Left lung (tissue), 14 donors: ENCODE measurements at places on chromosomes 7 and 10. TPM values are rescaled to one million over a fixed set of nuclear protein-coding genes. Genes with fewer than 3 reads are reported as not detected.
A peak's percentile ranks its signal among the peaks of the same experiment; 100 is the strongest.

- no peak overlapping the region for H3K4me3 ChIP-seq
- no peaks in the 10 kb centered on the region for H3K27me3 ChIP-seq
- H3K27ac ChIP-seq, result no peak overlapping the region
- DNase-seq, result no peak
Measured at GRCh38 chr10:90066435-90066834, 365.0 kb downstream of the KIF20B start.

DNA sequence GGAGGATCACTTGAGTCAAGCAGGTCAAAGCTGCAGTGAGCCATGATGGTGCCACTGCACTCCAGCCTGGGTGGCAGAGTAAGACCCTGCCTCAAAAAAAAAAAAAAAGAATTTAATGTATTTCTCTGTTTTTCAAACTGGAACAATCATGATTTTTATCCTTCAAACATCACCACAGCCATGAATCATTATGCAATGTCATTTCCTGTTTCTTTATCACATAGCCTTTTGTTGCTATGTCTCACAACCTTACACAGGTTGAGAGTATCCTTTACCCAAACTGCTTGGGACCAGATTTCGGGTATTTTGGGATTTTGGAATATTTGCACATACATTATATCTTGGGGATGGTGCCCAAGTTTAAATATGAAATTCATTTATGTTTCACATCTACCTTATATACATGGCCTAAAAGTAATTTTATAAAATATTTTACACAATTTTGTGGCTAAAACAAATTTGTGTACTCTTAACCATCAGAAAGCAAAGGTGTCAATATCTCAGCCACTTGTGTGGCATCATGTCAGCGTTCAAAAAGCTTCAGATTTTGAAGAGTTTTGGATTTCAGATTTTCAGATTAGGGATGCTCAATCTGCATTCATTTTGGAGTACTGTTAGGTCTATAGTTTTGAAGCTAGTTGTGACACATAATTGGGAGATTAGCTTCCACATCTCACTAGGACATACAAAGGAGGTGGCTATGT lies 8.2 kb downstream of the NT5C3A start:
- H3K4me3 ChIP-seq, result no peak overlapping the region
- no peaks in the 10 kb centered on the region for H3K27me3 ChIP-seq
- no peak overlapping the region for H3K27ac ChIP-seq
- H3K36me3 ChIP-seq, result no peaks in the 10 kb centered on the region

Gene FZD1
- total RNA-seq, result 20.0 TPM

- no peaks in the 10 kb centered on the region for H3K36me3 ChIP-seq
- H3K27me3 ChIP-seq, result no peaks in the 10 kb centered on the region
- no peaks in the 10 kb centered on the region for H3K4me1 ChIP-seq
- DNase-seq, result no peak
- H3K27ac ChIP-seq, result no peak overlapping the region
Measured at GRCh38 chr10:94219829-94220228, 142.9 kb downstream of the NOC3L start.

DNA sequence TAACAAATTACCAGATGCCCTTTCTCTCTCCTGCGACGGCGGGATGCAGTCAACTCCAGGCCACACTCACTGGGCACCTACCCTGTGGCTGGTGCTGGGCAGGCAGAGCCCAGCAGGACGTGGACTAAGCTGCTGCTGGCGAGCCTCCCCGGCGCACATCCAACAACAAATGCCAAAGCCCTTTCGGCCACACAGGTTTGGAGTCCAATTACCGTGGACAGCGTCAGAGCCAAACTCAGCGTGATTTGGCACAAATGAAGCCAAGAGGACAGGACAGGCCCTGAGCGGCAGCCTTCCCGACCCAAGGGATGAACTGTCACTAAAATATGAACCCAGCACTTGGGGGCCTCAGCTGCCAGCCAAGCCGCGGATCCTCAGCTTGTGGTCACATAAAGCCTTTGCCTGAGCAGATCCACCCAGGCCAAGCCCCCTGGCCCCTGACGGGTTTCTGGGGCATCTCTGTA lies 28.4 kb downstream of the DAGLB start:
- H3K4me3 ChIP-seq, result no peak overlapping the region
- DNase-seq, result no peak
- H3K36me3 ChIP-seq, result no peaks in the 10 kb centered on the region
- H3K27me3 ChIP-seq, result no peaks in the 10 kb centered on the region

DNA sequence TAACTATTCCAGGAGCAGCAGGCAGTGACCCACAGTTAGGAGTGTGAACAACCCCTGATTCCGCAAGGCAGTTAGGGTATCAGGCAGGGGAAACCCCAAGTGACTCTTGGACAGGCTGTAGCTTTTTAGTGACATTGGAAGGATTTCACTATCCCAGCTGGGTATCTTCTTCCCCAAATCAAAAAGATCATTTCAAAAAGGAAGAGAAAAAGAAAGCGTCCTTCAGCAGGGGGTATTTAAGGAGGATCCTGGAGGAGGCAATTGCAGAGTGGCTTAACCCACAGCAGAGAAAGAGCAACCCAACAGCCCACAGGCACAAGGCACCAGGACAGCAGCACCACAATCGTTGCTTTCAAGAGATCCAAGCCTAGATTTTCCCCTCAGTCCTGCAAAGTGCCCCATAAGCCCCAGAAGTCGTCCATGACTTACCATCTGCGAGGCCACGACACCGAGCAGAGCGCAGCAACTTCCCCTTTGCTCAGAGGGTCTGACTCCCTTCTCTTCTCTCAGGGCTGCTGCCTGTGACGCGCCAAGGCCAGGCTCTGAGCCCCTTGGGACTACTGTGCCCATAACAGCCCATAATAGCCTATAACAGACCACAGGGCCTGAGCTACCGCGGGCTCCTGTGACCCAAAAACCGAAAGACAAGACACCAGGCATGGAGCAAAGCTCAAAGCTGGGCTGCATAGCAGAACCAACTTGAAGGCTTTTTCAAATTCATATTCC lies 19.8 kb downstream of the PIK3AP1 start:
- H3K4me1 ChIP-seq, result no peaks in the 10 kb centered on the region
- H3K27me3 ChIP-seq, result no peaks in the 10 kb centered on the region
- peak; percentile 85 for DNase-seq
- H3K36me3 ChIP-seq, result no peaks in the 10 kb centered on the region
- H3K4me3 ChIP-seq, result no peak overlapping the region

Gene CALN1
- not detected for total RNA-seq

- no peaks in the 10 kb centered on the region for H3K36me3 ChIP-seq
- H3K4me1 ChIP-seq, result no peaks in the 10 kb centered on the region
- no peak overlapping the region for H3K4me3 ChIP-seq
- DNase-seq, result no peak
- no peaks in the 10 kb centered on the region for H3K27me3 ChIP-seq
Measured at GRCh38 chr7:121107923-121108498, 119.5 kb downstream of the CPED1 start.

DNA sequence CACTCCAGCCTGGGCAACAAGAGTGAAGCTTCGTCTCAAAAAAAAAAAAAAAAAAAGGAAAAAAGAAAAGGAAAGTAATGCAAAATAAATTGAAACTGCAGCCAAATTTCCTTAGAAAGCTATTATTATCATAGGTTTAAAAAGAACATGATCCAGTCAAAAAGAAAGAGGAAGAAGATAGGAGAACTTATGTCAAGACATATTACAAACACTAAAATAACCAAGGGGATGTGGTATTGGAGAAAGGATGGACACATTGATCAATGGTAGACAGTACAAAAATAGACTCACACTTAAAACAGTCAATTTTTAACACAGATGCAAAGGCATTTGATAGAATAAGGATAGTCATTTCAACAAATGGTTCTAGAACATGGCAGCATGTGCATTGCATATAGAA lies 27.3 kb upstream of the PFKP start:
- DNase-seq, result no peak
- no peak overlapping the region for H3K27ac ChIP-seq
- H3K4me1 ChIP-seq, result no peaks in the 10 kb centered on the region
- H3K36me3 ChIP-seq, result no peaks in the 10 kb centered on the region
- H3K4me3 ChIP-seq, result no peak overlapping the region

DNA sequence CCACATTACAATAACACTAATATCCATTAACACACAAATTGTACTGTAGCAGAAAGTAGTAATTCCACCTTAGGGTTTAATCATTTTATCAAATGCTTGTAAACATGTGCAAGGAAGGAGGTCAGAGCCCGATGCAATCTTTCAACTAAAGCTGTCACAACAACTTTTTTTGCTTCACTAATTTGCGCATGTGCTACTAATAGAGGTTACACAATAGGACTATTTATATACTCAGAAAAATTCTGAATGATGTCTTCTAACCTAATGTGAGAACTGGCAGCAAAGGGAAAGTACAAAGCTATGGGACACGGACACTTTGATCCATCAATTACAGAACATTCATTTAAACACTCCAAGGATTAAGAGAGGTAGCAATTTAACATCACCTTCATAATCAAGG lies 244.4 kb downstream of the CHCHD3 start:
- H3K4me1 ChIP-seq, result no peaks in the 10 kb centered on the region
- H3K27me3 ChIP-seq, result no peaks in the 10 kb centered on the region
- no peak for DNase-seq
- H3K36me3 ChIP-seq, result peaks cover 5% of the 10 kb centered on the region
- no peak overlapping the region for H3K4me3 ChIP-seq

Gene CALML3
- total RNA-seq, result not detected

DNA sequence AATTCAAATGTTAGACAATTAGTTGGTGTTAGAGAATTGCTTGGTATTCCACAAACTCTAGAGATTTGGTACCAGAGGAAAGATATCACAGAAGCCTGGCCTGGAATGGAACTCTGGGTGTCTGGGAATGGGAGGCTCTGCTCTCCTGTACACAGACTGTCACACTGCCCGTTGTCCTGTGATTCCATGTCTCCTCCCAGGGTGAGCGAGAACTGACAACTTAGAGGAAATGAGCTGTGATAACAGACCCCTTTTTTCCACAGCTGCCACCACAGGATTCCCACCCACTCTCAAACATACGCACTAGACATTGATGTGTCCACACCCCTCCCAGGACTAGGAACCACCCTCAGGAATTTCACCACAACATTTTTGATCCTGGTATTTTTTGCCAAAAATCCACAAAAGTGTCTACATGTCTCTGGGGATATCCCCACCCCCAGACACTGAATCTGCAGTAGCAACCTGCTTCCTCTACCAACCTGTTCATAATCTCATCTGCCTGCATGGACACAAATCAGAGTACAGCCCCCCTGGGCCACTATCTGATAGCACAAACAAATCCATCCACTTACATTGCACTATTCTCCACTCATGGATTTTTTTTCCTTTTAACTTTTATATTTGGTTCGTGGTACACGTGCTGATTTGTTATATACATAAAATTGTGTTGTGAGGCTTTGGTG lies 4.7 kb downstream of the ZNF273 start:
- H3K4me3 ChIP-seq, result no peak overlapping the region
- H3K27me3 ChIP-seq, result no peaks in the 10 kb centered on the region
- H3K36me3 ChIP-seq, result no peaks in the 10 kb centered on the region
- DNase-seq, result no peak
- peaks cover 20% of the 10 kb centered on the region for H3K4me1 ChIP-seq

Gene FAM200A
- total RNA-seq, result 4.1 TPM

GRCh38 chr10:87931836-87932230 lies 68.4 kb downstream of the PTEN start:
- no peak overlapping the region for H3K27ac ChIP-seq
- H3K36me3 ChIP-seq, result no peaks in the 10 kb centered on the region
- no peak overlapping the region for H3K4me3 ChIP-seq

GRCh38 chr7:143203386-143203785 lies 18.5 kb upstream of the TAS2R40 start:
- H3K27ac ChIP-seq, result no peak overlapping the region
- no peaks in the 10 kb centered on the region for H3K36me3 ChIP-seq
- DNase-seq, result no peak

- H3K27me3 ChIP-seq, result no peaks in the 10 kb centered on the region
- no peaks in the 10 kb centered on the region for H3K4me1 ChIP-seq
- no peak overlapping the region for H3K4me3 ChIP-seq
Measured at GRCh38 chr10:129448539-129448938, 18.5 kb upstream of the MGMT start.

DNA sequence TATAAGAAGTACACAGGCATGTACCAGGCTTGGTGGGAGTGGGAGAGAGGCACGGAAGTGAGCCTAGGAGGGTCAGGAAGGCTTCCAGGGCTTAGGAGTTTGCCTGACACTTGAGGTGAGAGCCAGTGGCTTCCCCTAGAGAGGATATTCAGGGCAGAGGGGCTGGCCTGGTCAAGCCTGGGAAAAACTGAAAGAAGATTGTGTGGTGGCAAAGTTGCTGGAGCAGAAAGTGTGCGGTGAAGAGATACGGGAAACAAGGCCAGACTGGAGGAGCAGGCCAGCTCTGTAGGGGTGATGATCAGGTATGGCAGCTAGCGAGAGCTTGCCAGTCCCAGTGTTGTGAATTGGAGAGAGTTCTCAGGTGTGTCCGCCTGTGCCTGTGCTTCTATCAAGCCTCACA lies 129.9 kb downstream of the CCNY start:
- H3K4me3 ChIP-seq, result no peak overlapping the region
- H3K4me1 ChIP-seq, result peaks cover 56% of the 10 kb centered on the region
- DNase-seq, result no peak
- H3K27ac ChIP-seq, result no peak overlapping the region

- no peaks in the 10 kb centered on the region for H3K27me3 ChIP-seq
- no peak for DNase-seq
- no peak overlapping the region for H3K27ac ChIP-seq
Measured at GRCh38 chr7:20395511-20395910, 64.8 kb downstream of the ITGB8 start.

DNA sequence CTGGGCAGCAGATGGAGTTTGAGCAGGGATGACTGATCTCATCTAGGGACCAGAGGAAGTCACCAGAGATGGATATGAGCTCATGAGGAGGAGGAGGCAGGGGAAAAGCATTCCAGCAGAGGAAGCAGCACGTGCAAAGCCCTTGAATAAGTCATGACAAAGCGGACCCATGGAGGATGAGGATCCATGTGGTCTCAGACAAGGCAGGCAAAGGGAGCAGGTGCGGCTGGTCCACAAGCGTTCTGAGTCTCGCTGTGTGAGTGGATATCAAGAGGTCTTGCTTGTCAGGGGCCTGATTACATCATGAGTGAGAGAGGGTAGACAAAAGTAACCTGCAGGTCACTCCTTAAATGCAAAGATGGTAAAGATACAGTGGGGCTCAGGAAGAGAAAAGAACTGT lies 307.6 kb downstream of the GRID1 start:
- H3K36me3 ChIP-seq, result no peaks in the 10 kb centered on the region
- H3K27me3 ChIP-seq, result no peaks in the 10 kb centered on the region
- H3K4me3 ChIP-seq, result no peak overlapping the region
- no peak overlapping the region for H3K27ac ChIP-seq
- H3K4me1 ChIP-seq, result no peaks in the 10 kb centered on the region

Gene KCP
- 1.7 TPM for total RNA-seq

- H3K4me3 ChIP-seq, result no peak overlapping the region
- no peak for DNase-seq
- no peaks in the 10 kb centered on the region for H3K36me3 ChIP-seq
- no peaks in the 10 kb centered on the region for H3K4me1 ChIP-seq
- H3K27ac ChIP-seq, result no peak overlapping the region
Measured at GRCh38 chr7:116738378-116738777, 66.4 kb downstream of the MET start.

- H3K4me1 ChIP-seq, result no peaks in the 10 kb centered on the region
- H3K4me3 ChIP-seq, result no peak overlapping the region
- no peaks in the 10 kb centered on the region for H3K27me3 ChIP-seq
- no peak overlapping the region for H3K27ac ChIP-seq
- DNase-seq, result no peak
- no peaks in the 10 kb centered on the region for H3K36me3 ChIP-seq
Measured at GRCh38 chr7:127514499-127514898, 70.9 kb downstream of the GCC1 start.

Gene TRIM50
- 0.38 TPM for total RNA-seq
